ENCODE measurements at places on chromosomes 4 and X.

GRCh38 chr4:102868153-102868780, 525 bp upstream of the CISD2 start:
- no peak for DNase-seq

DNA sequence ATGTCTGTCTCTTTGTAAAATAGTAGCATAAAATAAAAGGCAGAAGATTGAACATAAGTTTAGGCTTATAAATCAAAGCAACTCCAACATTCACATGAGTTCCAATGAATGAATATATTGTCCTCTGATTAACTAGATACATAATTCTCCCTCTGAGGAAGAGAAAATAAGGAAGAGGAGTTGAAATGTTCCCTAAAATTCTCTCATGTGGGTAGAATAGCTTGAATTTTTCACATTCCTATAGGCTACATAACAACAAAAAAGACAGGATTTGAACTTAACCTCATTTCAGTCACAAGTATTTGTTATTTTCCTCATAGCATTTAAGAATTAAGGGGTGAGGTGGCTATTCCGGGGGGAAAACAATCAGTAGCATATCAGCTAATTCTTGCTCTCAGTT, 462.4 kb upstream of the NDST4 start:
- DNase-seq, result no peak

- DNase-seq, result no peak
These were observed 3.2 kb downstream of the FGF16 start for GRCh38 chrX:77450415-77450814.

GRCh38 chrX:76148753-76149152, 24.1 kb upstream of the PBDC1 start:
- peak; percentile 5 for DNase-seq

DNA sequence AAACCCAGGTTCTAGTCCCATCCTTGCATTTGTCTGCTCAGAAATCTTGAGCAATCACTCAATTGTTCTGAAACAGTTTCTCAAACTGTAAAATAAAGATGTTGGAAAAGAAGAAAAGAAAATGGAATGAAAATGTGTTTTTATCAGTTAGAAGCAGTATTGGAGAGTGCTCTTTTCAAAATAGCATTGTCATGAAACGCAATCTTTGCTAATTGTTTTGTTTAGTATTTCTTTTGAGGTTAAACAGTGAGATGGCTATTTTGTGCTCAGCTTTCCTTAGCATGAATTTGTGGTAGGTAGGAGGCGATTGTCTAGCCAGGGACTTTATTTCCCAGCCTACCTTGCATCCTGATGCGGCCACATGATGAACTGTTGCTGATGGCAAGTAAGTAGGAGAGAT, 10.6 kb upstream of the HPF1 start:
- no peak for DNase-seq

GRCh38 chr4:17491196-17491595, 20.7 kb downstream of the QDPR start:
- DNase-seq, result no peak

Data from RCC 7860 (cell line).